NCI-H2107 (cell line): ENCODE measurements at places on chromosomes 5 and 9.

DNA sequence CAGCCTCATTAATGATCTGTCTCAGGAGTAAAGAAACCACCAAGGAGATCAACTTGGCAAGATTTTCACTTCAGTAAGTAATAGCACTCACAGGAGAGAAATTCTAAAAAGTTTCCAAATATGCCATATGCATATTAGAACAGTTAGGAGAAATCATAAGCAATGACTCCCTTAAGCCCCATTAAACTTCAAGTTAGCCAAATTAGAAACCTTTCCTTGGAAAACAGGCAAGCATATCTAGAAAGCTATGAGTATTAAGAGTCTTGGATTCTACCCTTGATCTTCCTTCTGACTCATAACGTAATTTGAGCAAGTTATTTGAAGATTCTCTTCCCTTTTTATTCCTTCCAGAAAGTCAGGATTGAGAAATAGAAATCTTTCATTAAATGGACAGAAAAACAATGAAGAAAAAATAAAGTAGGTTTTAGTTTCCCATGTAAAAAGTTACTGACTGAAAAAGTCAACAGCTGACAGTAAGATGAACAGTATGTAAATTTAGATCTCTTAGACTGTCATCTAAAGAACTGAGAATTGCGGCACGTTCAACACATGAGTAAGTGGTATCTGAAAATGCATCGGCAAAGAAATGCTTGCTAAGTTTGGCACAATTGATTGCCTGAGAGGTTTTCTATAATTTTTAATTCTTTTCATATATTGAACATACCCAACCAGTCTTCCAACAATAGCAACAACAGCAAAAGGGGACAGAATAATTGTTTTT lies 565.7 kb upstream of the FTMT start:
- no peak for DNase-seq

DNA sequence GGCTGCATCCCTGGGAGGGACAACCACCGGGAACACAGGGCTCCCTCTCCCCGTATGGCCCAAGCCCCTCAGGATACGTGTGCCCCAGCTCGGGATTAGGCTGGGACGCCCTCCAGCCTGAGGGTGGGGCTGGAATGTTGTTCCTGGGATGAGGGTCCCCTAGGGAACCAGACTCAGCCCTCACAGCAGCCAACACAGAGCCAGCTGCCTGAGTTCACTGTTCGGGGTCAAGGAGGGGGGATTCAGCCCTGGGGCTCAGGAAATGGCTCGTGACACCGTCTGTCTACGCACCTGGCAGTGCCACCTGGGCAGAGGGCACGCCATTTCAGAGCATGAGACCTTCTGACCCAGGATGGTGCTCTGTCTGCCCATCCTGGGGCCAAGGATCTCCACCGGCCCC lies 8.9 kb downstream of the RNF44 start:
- DNase-seq = no peak

GRCh38 chr5:57531333-57531732 lies 48.7 kb upstream of the ACTBL2 start:
- DNase-seq = no peak

DNA sequence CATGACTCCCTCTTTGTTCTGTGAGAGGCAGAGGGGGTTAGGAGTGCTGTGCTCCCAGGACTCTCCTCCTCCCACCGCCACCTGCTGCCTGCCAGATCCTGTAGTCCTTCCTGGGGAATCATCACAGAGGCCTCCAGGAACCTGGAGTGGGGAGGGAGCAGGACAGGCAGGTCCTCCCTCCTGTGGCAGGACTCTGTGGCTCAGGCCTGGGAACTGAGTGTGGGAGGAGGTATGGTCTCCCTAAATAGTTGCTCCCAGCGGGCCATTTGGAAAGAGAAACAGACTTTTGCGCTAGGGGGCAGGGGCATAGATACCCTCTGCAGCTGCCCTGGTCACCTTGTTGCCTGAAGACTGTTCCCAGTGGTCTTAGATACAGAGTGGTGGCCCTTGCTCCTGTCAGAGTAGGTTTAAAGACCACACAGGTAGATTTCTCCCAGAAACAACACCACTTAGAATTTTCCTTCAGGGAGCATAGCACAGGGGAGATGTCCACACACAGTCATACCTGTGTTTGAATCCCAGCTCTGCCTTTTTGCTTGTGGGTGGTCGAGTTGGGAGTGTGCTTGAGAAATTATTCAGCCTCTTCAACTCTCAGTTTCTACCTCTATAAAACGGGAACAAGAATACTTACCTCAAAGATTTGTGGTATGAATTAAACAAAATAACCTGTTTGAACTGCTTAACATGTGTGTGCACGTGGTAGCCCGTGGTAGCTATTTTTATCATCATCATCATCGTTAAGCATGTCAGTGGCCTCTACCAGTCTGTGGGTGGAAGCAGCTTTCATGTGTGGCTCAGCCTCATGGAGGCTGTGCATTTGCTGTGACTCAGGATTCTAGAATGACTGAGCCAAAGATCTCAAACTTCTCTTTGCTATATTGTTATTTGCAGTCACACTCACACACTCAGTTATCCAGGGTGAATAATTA lies 55.8 kb downstream of the SLC22A5 start:
- no peak for DNase-seq

DNA sequence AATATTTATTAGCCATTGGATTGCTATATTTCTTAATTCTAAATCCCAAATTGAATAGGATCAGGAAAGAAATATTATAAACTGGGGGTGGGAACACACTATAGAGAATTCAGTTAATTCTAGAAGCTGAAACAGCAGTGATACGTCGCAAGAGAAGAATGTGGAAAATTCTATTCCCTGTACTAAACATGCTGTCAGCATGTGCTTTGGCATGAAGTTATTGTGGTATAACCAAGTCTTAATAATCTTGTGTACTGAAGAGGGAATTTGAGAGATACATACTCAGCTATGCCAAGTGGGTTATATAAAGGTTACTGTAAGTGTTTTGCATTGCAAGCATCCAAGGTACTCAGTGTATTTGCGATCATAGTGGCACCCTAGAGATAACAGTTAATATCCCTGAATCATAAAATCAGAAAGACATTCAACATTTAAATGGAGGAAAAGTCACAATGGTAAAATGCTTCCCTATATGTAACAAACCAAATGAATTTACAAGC lies 1492.9 kb upstream of the C9orf72 start:
- DNase-seq = no peak

DNA sequence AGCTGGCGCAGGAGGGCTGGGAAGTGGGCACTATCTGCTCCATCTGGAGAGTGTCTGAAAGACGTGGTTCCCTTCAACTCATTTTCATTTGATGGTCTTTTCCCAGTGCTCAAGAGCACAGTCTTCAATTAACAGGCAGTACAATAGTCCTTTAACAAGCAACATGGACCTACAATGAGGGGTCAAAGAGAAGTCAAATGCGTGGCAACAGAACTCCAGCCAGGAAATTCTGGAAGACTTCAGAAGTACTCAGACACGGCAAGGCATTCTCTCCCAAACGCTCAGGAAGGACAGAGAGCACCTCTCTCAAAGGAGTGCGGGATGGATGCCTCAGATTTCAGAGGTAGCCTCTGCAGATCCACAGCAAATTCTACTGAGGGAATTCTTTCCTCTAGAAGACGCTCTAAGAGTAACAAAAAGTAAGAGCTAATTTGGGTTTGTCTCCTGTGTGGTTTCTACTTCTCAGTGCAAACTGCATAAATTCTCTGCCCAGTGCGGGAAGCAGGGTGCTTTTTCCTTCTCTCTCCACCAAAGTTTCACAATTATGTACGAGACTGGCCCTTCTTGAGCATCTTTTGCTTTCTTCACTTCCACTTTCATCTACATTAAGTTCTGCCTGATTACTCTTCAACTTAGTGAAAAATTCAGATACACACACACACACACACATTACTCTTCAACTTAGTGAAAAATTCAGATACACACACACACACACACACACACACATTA lies 56.4 kb downstream of the LHFPL2 start:
- DNase-seq = no peak
